Bronchial epithelial cell (primary cell): ENCODE measurements at places on chromosomes 16 and 17. TPM values are rescaled to one million over a fixed set of nuclear protein-coding genes. Genes with fewer than 3 reads are reported as not detected.

SNX20 gene
- not detected in 2 replicates for total RNA-seq

NOG gene
- total RNA-seq = under 0.01 and 0.26 TPM in 2 replicates

SOX8 gene
- total RNA-seq = under 0.01 TPM in 2 replicates

TVP23A gene
- total RNA-seq = not detected in 2 replicates

ZNF771 gene
- 5.0 and 10.0 TPM in 2 replicates for total RNA-seq

HEATR9 gene
- total RNA-seq = not detected in 2 replicates

SP6 gene
- 0.79 and 2.4 TPM in 2 replicates for total RNA-seq

TMEM220 gene
- 0.79 and 0.90 TPM in 2 replicates for total RNA-seq

CLEC19A gene
- not detected in 2 replicates for total RNA-seq

KRT25 gene
- not detected in 2 replicates for total RNA-seq

- DNase-seq = no peak
Measured at GRCh38 chr16:11298143-11298900, 17.2 kb upstream of the PRM1 start.

GRCh38 chr16:35731341-35732040 lies 2272.1 kb downstream of the TP53TG3F start:
- no peak for DNase-seq

- DNase-seq = peak; percentile 100
Measured at GRCh38 chr16:30741461-30741914, 6.7 kb upstream of the PHKG2 start.

- DNase-seq = no peak
Measured at GRCh38 chr16:77723108-77723514, 797 bp downstream of the NUDT7 start.

GRCh38 chr17:18016426-18016825 lies 22.5 kb downstream of the ATPAF2 start:
- DNase-seq = no peak

DNA sequence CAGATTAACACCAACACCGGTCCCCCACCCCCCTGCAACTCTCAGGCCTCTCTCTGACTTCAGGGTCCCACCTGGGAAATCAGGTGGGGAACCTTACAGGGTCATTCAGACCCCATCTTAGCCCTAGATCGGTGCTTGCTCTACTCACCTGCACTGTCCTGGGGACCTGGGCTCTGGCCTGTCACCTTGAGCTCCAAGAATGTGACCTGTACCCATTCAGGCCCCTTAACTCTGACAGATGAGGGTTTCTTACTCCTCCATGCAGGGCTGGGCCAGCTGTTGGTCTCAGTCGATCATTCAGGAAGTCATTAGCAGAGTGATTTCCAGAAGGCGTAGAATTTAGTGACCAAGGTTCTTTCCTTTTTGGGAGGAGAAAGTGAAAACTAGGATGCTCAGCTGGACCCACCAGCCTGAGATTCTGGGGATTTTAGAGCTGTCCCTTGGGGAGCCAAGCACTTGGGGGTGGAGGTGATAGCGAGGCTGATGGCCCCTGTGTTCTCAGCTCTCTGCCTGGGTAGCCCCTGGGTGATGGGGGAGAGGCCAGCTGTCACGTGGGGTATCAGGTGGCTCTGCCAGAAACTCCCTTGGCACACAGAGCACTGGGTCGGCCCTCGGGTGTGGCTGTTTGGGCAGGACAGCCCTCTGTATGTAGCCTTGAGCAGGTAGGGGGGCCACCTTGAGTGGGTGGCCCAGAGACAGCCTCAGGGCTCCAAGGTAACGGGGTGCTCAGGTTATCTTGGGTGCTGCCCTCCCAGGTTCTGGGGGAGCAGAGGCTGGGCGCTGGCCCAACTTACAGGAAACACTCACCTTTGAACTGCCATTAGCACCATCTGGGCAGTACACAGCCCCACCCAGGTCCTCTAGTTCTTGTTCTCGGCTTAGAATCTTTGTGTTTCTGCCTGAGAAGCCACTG lies 724 bp downstream of the MVP start:
- peak; percentile 55 for DNase-seq

DNA sequence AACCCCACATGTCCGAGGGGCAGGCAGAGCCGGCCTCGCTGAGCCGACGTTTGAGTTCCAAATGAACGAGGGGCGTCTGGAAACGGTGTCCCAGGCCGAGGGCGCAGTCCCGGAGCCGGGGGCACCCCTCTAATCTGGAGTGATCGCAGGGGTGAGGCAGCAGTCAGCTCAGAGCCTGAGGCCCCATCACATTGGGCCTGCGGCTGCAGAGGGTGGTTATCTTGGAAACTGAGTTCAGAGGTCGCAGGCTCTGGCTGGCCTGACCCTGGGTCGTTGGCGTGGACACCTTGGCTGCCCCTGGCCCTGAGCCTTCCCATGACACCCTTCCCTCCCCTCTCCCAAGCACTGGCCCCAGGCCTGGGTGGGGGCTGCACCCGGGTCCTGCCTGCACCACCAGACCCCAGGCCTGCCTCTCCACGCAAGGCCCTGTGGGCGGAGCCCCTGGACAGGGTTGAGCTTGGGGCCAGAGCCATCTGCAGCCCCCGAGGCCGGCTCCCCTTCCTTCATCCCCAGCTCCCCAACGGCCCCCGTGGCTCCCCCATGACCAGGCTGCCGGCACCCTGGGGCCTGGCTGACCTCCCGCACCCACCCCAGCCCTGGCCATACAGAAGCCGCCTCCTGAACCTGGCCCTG lies 45.6 kb downstream of the ZFPM1 start:
- no peak for DNase-seq

- no peak for DNase-seq
Measured at GRCh38 chr17:4525691-4526397, 27.2 kb downstream of the SPNS2 start.

DNA sequence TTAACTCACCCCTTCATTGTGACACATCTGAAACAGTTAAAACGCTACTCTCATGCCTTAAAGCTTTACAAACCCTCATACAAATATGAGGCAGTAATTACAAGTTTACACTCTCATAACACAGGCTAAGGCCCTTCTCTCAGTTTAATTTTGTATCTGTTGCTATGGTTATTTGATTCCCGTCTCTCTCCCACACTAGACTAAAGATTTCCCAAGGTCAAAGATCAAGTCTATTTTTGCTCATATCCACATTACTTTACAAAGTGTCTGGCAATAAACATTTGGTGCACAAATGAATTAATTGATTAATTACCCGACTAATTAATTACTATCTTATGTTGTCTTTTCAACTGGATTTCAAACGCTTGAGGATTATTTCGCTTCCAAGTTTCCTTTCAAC lies 86.4 kb upstream of the MYOCD start:
- no peak for DNase-seq

DNA sequence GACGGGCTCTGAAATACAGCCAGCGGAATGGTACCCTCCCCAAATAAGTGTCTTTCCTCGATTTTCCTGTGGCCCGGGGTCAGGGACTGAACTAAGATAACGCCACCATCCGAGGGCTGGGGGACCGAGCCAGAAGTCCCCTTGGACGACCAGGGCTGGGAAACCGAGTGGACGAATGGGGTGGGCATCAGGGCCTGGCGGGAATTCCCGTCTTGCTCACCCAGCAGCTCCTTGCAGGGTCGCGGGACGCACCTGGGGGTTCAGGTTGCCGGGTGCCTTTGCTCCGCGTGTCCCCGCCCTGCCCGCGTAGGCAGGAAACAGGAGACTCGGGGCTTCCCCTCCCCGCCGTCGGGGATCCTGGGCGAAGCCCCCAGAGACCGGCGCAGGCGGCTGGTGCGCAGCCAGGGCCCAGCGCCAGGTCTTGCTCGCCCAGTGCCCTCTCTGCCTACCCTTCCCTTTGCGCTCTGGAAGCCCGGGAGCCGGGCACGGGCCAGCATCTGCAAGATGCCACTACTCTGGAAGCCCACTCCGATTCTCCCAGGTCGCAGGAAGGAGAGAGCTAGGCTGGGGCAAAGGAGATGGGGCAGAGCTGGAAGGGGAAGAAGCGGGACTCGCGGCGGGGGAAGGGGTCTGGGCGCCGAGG lies 665 bp upstream of the GRIN2C start:
- DNase-seq = no peak

- no peak for DNase-seq
Measured at GRCh38 chr17:68910251-68910705, 44.9 kb downstream of the ABCA8 start.

GRCh38 chr17:9218064-9218635 lies 196.8 kb downstream of the NTN1 start:
- DNase-seq = no peak

GRCh38 chr16:46582313-46582712 lies 38.9 kb downstream of the SHCBP1 start:
- no peak for DNase-seq

- DNase-seq = no peak
Measured at GRCh38 chr17:16465861-16466338, 26.1 kb downstream of the LRRC75A start.

DNA sequence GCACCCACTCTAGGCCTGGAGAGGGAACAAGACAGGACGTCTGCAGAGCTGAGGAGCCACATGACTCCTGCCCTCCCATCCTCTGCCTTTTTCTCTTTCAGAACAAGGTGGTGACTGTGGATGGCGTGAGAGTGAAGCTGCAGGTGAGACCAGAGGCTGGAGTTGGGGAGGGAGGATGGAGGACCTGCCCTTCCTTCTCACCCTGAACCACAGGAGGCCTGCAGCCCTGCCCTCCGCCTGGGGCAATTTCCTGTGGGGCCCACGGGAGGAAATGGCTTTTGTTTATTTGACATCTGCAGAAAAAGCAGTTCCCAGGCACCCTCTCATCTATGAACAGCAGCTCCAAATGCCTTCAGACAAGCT lies 5.1 kb downstream of the RAB37 start:
- DNase-seq = no peak

DNA sequence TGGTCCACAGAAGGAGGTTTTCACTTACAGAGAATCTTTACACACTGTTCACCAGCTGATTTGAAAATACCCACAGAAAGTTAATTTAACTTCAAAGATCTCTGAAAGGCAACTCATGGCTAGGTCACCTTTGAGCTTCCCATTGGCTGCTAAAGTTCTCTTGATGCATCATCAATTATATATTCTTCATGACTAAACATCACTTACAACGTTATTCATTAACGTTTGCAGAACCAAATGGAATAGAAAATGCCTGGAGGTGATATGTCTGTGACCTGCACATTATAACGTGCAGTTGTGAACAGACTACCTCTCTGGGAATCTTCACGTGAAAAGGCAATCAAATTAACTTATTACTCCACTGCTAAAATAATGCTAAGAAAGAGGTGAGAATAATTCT lies 238.5 kb downstream of the ZFHX3 start:
- no peak for DNase-seq

DNA sequence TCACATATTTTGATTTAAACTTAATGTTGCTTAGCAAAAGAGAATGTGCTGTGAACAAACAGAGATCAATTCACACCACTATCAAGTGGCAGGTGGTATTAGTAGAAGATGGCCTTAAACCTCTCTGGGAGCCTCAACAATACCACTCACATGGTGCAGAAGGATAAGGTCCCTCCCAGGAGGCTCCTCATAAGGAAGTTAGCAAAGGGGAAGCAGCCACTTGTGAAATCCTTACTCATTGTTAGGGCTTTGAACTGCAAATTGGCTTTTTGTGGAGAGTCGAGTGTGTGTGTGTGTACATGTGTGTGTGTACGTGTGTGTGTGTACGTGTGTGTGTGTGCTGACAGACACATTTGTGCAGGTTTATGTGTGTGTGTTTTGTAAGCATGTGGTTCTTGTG lies 48.9 kb upstream of the ASIC2 start:
- DNase-seq = no peak

GRCh38 chr16:58022601-58023371 lies 2.8 kb upstream of the MMP15 start:
- peak; percentile 67 for DNase-seq

GRCh38 chr17:6355196-6355595 lies 79.7 kb downstream of the AIPL1 start:
- no peak for DNase-seq

DNA sequence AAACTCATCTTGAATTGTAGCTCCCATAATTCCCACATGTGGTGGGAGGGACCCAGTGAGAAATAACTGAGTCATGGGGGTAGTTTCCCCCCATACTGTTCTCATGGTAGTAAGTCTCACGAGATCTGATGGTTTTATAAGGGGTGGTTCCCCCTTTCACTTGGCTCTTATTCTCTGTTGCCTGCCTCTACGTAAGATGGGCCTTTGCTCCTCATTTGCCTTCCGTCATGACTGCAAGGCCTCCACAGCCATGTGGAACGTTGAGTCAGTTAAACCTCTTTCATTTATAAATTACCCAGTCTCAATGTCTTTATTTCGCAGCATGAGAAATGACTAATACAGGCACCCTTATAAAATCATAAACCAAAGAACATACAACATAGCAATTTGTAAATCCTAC lies 79.0 kb downstream of the XYLT1 start:
- DNase-seq = no peak

DNA sequence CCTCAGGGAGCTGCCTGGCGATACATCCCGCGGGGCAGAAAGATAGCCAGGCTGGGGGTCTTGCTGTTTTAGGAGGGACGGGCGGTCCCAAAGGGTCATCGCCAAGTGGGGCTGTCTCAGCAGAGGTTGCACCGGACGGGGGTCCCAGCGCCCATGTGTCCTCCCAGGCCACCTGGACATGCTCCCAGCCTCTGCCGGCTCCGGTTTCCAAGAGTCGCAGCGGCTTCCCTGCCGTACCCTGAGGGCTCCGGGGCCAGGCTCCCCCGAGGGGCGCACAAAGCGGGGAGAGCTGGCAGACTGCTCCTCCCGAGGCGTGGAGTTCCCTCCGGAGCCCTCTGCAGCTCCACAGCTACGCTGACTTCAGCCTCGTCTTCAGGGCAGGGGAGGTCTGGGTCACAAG lies 1.2 kb downstream of the TRARG1 start:
- no peak for DNase-seq
